GOT3 (cell line): ENCODE measurements at places on chromosomes 12 and 14.

DNA sequence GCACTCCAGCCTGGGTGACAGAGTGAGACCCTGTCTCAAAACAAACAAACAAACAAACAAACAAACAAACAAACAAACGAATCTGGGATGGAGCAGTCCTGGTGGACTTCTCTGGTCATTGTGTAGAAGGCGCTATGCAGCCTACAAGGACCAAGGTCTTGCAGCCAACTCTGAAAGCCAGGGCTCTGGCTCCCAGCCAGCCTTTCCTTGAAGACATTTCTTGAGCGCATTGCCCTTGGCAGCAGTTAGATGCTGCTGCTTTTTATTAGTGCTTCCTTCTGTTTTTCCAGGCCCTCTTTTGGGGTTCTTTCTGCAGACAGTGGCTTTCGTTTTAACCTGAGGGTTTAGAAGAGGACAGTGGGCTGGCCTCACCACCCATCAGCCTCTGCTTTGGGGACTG lies 20.2 kb downstream of the CCDC177 start:
- no peak for DNase-seq

- no peak for DNase-seq
Measured at GRCh38 chr14:22517117-22517720, 71.8 kb downstream of the DAD1 start.

GRCh38 chr12:27673101-27673718 lies 23.0 kb upstream of the REP15 start:
- DNase-seq = no peak

GRCh38 chr14:24483604-24484252 lies 24.3 kb downstream of the CMA1 start:
- DNase-seq = no peak

DNA sequence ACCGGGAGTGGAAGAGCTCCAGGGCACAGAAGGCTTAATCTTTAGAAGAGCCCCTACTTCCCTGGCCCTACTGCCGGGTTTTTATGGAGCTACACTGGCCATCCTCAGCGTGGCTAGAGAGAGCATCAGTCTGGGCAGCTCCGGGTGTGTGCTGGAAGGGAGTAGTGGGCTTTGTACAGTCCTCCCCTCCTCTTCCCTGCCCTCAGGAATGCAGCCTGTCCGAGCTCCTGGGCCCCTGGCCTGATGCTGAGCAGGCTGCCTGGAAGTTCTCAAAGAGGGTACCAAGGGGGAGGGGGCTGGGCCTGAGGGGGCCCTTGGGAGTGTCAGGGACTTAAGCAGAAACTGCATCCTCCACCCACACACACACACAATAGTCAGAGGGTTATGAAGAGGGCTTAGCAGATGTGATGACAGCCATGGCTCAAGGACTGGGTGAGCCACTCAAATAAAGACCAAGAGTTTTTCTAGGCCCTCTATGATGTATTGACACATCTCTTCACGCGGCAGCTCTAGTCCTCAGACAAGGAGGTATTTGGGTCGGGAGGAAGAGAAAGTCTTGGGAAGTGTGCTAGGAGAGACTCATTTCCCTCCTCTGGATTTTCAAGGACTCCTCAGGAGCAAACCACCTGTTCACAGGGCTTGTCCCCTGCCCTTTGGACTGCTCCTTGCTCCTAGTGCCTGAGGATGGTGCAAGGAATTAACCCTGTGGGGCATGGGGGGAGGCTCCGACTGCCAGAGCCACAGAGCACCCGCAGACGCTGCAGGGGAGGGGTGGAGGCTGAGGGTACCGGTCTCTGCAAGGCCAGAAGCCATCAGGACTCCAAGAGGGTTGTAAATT lies 16.5 kb upstream of the FIGNL2 start:
- DNase-seq = no peak

DNA sequence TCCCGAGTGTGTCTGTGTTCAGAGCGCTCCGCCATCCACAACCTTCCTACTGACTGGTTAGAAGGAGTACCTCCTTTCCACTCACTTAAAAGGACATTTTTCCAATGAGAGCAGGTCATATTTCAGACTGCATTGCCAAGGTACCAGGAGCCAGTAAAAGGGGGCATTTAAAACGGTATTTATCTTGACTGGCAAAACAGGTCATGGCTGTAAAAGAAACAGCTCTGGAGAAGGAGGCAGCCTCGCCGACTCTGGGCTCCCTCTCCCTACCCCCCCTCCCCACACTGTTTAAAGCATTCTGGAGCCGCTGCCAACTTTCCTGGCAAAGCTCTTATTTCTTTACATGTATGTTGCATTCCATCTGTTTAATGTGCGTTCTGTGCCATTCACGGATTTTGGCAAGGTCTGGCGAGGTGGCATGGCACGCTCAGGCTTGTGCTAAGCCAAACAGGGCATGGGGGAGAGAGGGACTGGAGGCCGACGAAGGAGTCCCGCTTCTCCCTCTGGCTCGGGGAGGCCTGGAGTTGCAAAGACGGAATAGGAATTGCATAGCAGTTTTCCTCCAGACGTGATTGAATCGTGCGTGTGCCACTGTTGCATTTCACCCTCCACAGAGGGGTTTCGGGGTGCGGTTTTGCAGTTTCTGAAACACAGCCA lies 41.2 kb upstream of the MED13L start:
- no peak for DNase-seq

DNA sequence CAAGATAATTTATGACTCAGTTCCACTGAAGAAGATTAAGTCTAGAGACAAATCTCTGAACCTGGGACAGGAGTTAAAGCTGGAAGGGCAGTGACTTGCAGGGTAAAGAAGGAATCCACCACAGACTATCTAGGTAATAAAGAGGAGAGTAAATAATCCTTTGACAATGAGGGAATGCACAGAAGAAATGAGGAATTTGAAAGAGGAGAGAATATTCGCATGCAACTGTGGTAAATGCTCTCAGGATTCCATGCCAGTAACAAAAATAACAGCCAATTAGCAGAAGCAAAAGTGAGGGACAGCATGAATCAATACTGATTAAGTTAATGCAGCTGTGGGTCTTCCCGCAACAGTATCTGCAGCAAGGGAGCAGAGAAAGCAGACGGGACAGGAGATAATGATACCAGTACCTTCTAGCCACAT lies 77.0 kb downstream of the KITLG start:
- no peak for DNase-seq

GRCh38 chr12:47800582-47800981 lies 19.1 kb downstream of the HDAC7 start:
- DNase-seq = no peak

- no peak for DNase-seq
Measured at GRCh38 chr14:67952381-67952780, 132.8 kb downstream of the RAD51B start.

DNA sequence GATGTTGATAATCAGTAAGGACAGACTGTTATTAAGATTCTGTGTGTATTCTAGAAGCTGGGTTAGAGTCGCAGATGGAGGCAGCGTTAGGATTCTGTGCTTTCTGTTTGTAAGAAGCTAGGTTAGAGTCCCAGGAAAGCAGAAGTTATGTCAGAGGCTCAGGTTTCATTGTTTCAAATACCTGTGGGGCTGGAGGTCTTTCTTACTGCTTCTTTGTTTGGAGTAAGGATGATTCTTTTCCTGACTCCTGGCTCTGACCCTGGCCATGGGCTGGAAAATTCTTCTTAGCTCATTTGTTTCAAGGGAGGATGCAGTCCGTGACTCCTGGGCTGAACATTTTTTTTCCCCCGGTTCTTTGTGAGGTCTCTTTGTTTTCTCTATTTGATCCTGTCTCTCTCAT lies 5.2 kb downstream of the MUCL1 start:
- no peak for DNase-seq

- DNase-seq = no peak
Measured at GRCh38 chr12:21353948-21354347, 18.8 kb upstream of the IAPP start.

DNA sequence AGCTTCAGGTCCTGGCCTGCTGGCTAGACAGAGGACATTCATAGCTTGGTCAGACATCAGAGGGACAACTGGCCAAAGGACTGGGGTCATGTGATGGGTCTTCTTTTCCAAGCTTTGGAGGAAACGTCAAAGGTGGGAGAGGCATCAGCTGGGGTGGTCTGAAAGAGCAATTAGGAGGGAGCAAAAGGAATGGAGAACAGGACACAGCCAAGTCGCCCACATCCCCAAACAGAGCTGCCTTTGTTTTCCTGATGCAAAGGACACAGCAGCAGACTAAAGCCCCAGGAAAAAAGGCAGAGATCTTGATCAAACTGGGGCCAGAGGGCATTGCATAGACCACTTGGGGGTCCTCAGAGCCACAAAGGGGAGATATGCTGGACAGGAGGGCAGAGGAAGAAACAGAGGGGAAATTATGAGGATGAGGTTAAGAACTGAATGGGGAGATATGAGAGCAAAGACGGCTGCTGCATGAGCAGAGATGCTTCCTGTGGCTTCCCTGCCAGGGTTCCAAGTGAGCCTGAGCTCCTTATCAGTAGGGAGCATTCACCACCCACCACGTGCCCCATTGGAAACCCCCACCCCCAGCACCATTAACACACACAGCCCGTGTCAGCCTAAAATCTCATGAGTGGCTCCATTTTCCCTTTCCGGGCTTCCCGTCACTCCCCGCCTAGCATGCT lies 62.4 kb downstream of the ANO2 start:
- DNase-seq = no peak

GRCh38 chr12:79174626-79175025 lies 310.1 kb downstream of the SYT1 start:
- DNase-seq = no peak

DNA sequence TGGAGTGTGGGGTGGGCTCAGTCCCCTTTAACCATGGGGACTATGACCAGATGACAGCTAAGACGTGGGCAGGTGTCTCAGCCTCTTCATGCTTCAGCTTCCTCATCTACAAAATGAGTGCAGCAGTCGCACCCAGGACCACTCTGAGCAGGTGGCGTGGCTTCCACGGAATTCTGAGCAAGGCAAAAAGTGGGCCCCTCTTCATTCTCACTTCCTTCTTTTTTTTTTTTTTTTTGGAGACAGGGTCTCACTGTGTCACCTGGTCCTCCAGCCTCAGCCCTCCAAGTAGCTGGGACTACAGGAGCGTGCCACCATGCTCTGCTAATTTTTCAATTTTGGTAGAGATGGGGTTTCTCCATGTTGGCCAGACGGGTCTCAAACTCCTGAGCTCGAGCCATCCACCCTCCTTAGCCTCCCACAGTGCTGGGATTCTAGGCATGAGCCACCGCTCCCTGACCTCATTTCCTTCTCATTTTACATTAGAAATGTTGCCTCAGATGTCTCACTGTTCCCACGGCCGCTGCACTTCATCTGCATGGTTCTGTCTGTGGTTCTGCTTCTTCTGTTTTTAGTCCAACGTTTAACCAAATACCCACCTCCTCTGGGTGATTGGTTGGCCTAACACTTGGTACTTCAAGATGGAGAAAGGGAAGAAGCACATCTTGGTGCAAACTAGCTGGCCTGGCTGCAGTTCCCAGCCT lies 41.3 kb upstream of the BCL7A start:
- no peak for DNase-seq

- DNase-seq = no peak
Measured at GRCh38 chr12:122876731-122877130, 19.2 kb downstream of the VPS37B start.

DNA sequence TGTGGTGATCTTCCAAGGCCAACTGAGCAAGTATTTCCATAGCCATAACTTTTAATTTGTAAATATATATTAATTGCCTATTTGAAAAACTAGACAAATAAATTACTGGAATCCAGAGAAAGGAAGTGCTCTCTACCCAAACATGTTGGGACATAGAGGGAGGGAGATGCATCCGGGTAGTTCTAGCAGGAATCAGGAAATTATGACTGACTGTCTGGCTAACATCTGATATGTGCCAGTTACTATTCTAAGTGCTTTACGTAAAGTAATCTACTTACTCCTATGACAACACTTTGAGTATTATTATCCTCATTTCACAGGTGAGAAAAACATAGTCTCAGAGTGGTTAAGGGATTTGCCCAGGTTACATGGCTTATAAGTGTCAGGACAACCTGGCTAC lies 147.7 kb upstream of the VASH1 start:
- no peak for DNase-seq

DNA sequence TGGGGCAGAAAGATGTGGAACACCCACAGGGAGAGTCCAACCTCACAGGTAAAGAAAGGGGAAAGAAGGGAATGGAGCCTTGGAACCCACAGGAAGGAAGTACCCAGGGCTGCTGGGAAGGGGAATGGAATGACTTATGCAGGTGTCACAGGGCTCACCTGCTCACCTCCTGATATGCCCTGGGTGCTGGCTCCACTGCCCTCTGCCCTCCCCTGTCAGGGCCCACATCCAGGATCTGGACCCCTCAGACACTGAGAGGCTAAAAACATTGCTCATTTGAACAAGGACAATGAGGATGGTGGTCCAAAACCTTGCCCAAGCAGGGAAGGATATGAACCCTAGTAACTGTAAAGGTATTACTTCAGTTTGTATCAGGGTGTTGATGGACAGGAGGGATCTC lies 19.3 kb downstream of the ZBTB39 start:
- no peak for DNase-seq

- no peak for DNase-seq
Measured at GRCh38 chr14:22395803-22396202, 193.2 kb downstream of the DAD1 start.

- DNase-seq = no peak
Measured at GRCh38 chr12:27614386-27614785, 81.9 kb upstream of the REP15 start.

GRCh38 chr12:109291521-109292341 lies 17.4 kb downstream of the FOXN4 start:
- DNase-seq = no peak

GRCh38 chr12:119505001-119505400 lies 88.6 kb upstream of the TMEM233 start:
- DNase-seq = no peak

GRCh38 chr12:124756760-124757159 lies 106.9 kb downstream of the SCARB1 start:
- no peak for DNase-seq

DNA sequence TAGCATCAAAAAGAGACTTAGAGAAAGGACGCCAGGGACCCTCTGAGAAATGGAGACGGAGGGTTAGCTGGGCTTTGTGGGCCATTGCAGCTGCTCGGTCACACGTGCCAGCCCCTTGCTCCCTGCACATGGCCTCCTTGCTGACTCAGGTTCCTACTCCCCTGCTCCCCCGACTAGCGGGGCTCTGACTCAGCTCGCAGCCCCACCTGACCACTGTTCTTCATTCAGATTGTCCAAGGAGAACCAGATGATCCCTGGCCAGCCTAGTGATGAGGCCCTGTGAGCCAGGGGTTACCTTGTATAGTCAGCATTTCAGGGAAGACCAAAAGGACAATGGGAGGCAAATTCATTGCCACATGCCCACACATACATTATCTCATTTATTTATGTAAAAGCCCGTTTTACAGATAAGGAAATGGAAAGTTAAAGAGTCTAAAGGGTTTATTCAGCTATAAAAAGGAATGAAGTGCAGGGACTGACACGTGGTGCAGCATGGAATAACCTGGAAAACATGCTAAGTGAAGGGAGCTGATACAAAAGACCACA lies 103.4 kb downstream of the LGMN start:
- DNase-seq = no peak

DNA sequence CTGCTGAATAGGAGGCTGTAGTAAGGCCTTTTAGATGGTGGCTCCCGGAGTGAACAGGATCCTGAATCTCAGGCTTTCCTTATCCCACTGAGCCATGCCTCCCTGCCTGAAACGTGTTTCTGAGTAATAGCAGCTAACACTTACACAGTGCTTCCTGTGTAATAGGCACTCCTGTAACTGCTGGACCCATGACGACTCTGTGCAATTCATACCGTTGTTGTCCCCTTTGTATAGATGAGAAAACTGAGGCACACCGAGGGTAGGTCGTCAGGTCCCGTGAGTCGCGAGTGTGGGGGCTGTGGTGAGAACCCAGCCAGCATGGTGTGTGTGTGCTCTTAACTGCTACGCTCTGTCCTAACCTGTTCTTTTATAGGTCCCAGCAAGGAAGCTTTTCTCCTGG lies 193.6 kb downstream of the CACNA1C start:
- DNase-seq = no peak

GRCh38 chr12:115570069-115570777 lies 707.3 kb downstream of the MED13L start:
- DNase-seq = peak; percentile 8
